ENCODE measurements at places on chromosomes 2 and 18.
A peak's percentile ranks its signal among the peaks of the same experiment; 100 is the strongest.

- DNase-seq = peak; percentile 42
Observed at GRCh38 chr2:53422979-53423378, 344.6 kb upstream of the CHAC2 start.

- DNase-seq = peak; percentile 25
Observed at GRCh38 chr2:43029186-43029585, 197.2 kb downstream of the ZFP36L2 start.

DNA sequence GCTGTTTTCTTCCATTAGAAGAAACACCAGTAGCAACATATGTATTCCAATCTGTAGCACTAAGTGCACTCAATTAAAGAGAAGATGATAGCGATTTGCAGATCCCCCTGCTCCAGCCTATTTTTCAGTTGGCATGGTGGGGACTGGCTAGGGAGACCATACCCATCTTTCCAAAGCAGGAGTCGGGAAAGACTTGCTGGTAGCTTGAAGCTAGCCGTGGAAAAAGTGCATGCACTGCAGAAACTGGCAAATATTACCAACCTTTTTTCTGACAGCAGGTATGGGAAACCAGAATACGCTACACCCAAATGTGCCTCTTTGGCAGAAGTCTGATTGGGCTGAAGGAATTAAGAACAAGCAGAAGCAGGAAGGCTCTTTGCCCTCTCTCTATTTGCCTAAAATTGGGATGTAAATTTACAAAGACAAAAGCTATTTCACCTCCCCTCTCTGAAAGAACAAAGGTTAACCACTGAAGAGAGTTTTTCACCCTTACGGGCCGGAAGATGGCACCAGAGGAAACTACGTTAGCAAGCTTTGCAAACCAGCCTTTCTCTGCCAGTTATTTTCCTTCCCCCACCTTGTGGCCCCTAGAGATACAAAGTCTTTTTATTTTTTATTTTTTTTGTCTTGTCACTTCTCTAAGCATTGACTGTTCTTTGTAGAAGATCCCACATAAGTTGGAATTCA, 273.1 kb downstream of the DLGAP1 start:
- DNase-seq = peak; percentile 49

GRCh38 chr2:149612122-149612521, 24.5 kb upstream of the MMADHC start:
- DNase-seq = no peak

GRCh38 chr2:47205576-47206141, 50.6 kb upstream of the STPG4 start:
- no peak for DNase-seq

DNA sequence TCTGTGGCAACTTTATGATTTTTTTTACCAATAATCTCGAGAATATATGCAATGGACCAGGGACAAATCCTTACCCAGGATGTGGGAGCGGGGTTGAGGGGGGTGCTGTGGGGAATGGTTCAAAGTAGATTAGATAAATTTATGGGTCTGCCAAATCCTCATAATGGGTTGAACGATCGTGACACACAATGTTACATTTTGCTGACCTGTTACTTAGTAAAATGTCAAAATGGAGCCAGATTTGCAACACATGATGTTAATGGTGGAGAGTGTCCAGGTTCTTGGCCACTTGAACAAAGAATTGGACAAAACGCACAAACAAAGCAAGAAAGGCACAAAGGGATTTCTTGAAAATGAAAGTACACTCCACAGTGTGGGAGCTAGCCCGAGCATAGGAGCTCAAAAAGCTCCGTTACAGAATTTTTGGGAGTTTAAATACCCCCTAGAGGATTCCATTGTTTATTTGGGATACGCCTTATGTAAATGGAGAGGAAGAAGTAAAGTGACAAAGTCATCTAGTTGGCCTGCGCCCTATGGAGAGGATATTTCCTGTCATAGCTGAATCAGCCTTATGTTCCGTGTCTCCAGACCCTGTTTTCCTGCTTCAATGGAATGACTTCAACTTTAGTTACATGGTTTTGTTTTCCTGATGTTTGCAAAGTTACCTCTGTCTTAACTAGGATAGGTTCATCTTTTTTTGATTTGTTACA, 776.0 kb downstream of the DCC start:
- DNase-seq = no peak

DNA sequence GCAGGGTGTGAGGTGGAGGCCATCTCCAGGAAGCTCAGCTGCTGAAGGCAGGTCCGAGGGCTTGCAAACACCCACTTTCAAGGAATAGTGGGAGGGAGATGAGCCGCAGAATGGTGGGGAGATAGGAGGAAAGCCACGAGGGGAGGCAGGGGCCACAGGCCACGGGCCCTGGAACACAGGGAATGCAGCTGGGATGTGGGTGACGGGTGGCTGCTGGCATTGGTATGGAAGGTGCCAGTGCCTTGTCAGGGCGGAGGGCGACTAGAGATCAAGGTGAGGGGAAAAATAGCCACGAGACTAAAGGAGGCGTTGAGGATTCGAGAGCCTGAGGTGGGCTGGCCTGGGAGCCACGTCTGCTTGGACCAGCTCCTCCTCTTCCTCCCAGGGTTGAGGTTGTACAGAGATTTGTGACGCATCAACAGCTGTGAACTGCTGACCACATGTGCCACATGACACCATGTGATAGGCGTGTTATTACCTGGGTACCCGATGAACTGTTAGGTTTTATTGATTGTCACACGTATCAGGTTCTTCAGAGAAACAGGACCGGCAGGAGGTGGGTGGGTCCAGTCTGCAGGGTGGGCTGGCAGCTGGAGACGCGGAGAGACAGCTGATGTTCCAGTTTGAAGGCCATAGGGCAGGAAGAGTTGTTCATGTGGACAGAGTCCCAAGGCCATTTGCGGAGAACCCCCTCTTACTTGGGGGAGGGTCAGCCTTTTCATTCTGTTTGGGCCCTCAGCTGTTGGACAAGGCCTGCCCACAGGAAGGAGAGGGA, 9.9 kb downstream of the IMPA2 start:
- no peak for DNase-seq

GRCh38 chr18:7608781-7609201, 41.7 kb downstream of the PTPRM start:
- no peak for DNase-seq

GRCh38 chr2:73110168-73111072, 2.3 kb downstream of the RAB11FIP5 start:
- no peak for DNase-seq

- DNase-seq = no peak
Observed at GRCh38 chr2:69097891-69098655, 85.1 kb downstream of the ANTXR1 start.
